ENCODE measurements at places on chromosomes 11 and 22. TPM values are rescaled to one million over a fixed set of nuclear protein-coding genes. Genes with fewer than 3 reads are reported as not detected.
A peak's percentile ranks its signal among the peaks of the same experiment; 100 is the strongest.

DNA sequence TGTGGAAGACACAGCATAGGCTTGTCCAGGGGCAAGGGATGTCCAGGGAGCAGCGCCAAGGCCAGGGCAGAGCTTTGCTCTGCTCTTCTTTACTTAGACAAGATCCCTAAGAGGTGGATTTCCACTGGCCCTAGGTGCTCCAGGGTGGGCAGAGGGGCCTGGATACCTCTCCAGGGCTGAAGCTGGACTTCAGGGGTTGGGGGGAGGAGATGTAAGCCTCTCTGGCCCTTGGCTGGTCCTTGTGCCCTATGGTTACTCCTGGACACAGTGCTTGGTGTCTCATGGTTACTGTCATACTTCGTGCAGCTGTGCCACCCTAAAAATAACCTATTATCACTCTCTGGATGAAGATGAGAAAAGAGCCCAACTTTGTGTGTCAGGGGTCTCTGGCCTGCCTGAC is 12.9 kb upstream of the KCNJ11 start:
- DNase-seq = no peak
- no peaks in the 10 kb centered on the region for H3K4me1 ChIP-seq
- H3K36me3 ChIP-seq = no peaks in the 10 kb centered on the region
- no peak overlapping the region for H3K4me3 ChIP-seq
- no peak overlapping the region for H3K27ac ChIP-seq

GRCh38 chr11:23206741-23207336 is 346.6 kb upstream of the CCDC179 start:
- H3K4me3 ChIP-seq = no peak overlapping the region
- peak; percentile 24 for DNase-seq
- peak overlapping the region; percentile 81 for H3K27ac ChIP-seq
- peaks cover 9% of the 10 kb centered on the region for H3K4me1 ChIP-seq
- H3K27me3 ChIP-seq = no peaks in the 10 kb centered on the region

The SMTNL1 gene
- total RNA-seq = not detected

GRCh38 chr11:9823439-9823838 is 159.6 kb downstream of the SWAP70 start:
- no peak overlapping the region for H3K4me3 ChIP-seq
- no peak overlapping the region for H3K27ac ChIP-seq
- DNase-seq = no peak
- peaks cover 4% of the 10 kb centered on the region for H3K4me1 ChIP-seq
- H3K27me3 ChIP-seq = no peaks in the 10 kb centered on the region
- H3K36me3 ChIP-seq = no peaks in the 10 kb centered on the region

- H3K27ac ChIP-seq = no peak overlapping the region
- H3K36me3 ChIP-seq = no peaks in the 10 kb centered on the region
- peaks cover 4% of the 10 kb centered on the region for H3K27me3 ChIP-seq
Measured at GRCh38 chr11:45485070-45485707, 180.2 kb downstream of the CHST1 start.

- H3K27ac ChIP-seq = no peak overlapping the region
- no peaks in the 10 kb centered on the region for H3K36me3 ChIP-seq
- peaks cover 7% of the 10 kb centered on the region for H3K27me3 ChIP-seq
- H3K4me3 ChIP-seq = no peak overlapping the region
- no peak for DNase-seq
Measured at GRCh38 chr11:115080923-115081680, 402.8 kb downstream of the NXPE2 start.

The STIM1 gene
- total RNA-seq = 49.3 TPM

GRCh38 chr11:12291766-12292165 is 85.6 kb upstream of the PARVA start:
- H3K27ac ChIP-seq = no peak overlapping the region
- H3K4me1 ChIP-seq = peaks cover 22% of the 10 kb centered on the region
- H3K4me3 ChIP-seq = no peak overlapping the region
- no peak for DNase-seq

GRCh38 chr11:64502634-64503033 is 88.4 kb upstream of the SLC22A12 start:
- H3K27ac ChIP-seq = no peak overlapping the region
- DNase-seq = no peak
- H3K27me3 ChIP-seq = peaks cover 24% of the 10 kb centered on the region
- H3K4me3 ChIP-seq = no peak overlapping the region

DNA sequence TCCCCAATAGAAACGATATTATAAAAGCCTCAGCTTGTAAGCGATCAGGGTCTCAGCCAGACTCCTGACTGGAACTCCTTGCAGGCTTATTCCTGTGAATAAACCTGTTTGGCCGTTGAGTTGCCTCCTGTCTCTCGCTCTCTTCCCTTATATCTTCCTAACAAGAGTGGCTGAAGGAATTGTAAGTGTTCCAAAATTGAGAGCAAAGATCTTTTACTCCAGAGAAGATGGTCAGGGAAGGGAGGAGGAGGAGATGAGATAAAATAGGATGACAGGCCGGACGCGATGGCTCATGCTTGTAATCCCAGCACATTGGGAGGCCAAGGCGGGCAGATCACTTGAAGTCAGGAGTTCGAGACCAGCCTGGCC is 1.2 kb upstream of the SLC37A4 start:
- H3K4me1 ChIP-seq = peaks cover 5% of the 10 kb centered on the region
- H3K27ac ChIP-seq = no peak overlapping the region
- no peaks in the 10 kb centered on the region for H3K27me3 ChIP-seq
